ENCODE measurements at places on chromosomes 13 and 19.

- no peak for DNase-seq
These were observed 2.0 kb downstream of the LRCH1 start for GRCh38 chr13:46554951-46555350.

- no peak for DNase-seq
These were observed 1.6 kb downstream of the PPP1R13L start for GRCh38 chr19:45403272-45403671.

GRCh38 chr19:1106841-1107660, 3.3 kb downstream of the GPX4 start:
- no peak for DNase-seq

DNA sequence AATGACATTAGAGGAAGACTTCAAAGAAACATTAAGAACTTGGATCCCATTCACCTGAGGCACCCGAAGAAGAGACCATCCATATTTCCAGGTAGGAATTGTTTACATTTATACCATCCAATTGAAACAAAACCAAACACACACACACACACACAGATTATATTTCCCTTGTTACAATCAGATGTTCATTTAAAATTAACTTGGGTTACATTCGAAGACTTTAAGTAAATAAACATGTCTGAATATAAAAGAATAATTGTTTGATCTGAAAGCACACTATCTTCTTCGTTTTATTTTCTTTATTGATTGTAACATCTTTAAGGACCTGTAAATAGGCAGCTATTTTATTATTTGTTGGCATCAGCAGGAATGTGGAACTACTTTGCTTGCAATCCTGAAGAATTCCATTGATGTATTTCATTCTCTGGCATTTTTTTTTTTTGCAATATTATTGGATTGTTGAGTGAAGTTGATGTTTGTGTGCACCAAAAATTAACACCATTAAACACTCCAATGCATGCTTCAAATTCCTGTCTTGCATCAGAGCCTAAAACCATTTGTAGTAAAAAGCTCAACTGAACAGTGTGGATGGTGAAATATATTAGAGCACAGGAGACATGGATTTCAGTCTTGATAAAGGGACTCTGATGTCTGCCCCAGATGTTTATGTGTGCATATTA, 85.3 kb upstream of the FRY start:
- DNase-seq, result no peak

GRCh38 chr13:28684257-28684656, 25.3 kb downstream of the POMP start:
- DNase-seq, result no peak

GRCh38 chr13:19864024-19864745, 736 bp upstream of the ZMYM5 start:
- DNase-seq, result peak; percentile 77

GRCh38 chr13:91162180-91162579, 185.3 kb upstream of the MIR17HG start:
- DNase-seq, result no peak

DNA sequence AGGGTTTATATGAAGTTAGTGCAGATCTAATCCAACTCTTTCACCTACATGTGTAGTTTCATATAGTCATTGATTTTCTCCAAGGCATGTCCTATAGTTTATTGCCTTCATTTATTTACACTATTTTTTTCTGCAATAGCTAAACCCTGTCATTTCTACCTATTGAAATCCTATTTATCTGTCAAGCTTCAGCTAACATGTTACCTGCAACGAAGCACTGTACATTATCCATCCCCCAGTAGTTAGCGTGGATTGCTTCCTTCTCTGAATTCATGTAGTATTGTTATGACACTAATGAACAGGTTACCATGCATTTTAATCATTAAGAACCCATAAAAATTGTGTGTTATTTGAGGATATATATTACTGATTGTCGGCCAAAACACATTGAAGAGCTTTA, 742.9 kb upstream of the PCDH20 start:
- no peak for DNase-seq

- peak; percentile 94 for DNase-seq
These were observed at the start of gene COLGALT1 for GRCh38 chr19:17555480-17555928. COLGALT1 (plus strand) TSS chr19:17555649; CDS start chr19:17555714, 65 bp downstream.

DNA sequence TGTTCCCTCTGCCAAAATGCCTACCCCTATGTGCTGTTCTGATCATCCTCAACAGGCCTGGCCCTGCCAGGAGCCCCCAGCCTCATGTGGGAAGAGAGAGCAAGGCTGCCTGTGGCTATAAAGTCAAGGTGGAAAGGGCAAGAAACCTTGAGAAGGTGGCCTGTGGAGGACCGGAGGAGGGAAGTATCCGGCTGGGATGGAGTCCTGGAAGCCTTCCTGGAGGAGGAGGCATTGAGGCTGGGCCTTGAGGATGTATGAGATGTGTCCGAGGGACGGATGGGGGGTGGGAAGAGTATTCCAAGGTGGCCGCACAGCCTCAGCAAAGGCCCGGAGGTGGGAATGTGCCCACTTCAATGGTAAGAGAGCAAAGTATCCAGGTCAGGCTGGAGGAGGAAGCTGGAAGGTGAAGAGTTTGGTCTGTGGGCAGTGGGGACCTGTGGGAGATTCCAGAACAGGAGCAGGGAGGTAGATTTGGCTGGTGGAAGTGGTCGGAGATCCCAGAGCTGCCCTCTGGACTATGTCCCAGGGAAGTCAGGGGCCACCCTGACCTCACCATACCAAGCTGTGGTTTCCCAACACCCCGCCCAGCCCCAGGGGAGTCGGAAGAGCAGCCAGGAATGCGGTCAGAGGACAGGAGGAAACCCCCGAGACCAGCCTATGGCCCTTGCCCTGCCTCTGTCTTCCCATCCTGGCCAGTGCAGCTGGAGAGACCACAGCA, 3.0 kb upstream of the PLIN4 start:
- no peak for DNase-seq

DNA sequence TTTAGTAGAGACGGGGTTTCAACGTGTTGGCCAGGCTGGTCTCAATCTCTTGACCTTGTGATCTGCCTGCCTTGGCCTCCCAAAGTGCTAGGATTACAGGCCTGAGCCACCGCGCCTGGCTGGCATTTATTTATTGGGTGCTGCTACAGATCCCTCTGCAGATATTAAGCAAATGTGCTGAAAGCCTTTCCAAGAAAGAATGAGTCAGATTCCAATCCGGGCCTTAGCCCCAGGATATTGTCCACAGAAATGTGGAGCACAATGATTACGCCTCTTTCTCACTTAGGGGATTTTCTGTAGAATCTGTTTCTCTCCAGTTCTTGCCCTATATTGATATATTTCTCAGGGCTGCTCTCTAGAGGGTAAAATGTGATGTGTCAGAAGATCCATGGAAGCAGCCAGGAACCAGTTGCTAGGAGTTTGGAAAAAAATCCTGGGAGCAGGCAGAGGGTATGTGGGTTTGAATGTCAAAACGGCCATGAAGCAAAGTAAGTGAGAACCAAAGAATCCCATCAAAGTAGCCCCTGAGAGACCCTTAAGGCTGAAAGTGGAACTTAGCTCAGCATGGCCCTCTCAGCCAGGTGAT, 24.8 kb upstream of the IGFL4 start:
- DNase-seq, result no peak

DNA sequence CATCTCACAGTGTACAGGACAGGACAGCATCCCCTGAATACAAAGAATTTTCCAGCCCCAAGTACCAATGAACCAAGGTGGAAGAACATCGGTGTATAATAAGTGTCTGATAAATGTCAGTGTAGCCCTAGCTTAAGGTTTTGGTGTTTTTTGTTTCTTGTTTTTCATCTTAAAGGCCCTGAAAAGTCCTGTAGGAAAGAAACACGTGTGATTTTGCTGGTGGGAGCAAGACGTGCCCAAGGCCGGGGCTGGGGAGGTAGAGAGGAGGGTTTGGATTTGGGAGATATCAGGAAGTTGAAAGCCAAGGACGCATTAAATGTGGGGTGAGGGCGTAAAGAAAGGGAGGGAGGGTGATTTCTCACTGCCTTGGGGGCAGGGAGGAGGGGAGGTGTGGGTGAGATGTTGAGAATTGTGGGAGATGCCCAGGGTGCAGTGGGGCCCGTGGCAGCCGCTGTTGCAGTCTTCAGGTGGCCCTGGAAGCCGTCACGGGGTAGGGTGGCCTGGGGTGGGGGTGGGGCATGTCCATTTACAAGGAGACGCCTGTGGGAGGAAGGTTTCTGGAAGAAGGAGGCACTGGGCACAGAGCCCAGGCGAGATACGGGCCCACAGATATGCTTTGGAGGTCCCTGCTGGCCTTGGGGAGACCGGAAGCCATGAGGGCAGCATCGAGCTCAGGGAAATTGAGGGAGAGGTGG, 6.7 kb downstream of the CAMSAP3 start:
- no peak for DNase-seq

DNA sequence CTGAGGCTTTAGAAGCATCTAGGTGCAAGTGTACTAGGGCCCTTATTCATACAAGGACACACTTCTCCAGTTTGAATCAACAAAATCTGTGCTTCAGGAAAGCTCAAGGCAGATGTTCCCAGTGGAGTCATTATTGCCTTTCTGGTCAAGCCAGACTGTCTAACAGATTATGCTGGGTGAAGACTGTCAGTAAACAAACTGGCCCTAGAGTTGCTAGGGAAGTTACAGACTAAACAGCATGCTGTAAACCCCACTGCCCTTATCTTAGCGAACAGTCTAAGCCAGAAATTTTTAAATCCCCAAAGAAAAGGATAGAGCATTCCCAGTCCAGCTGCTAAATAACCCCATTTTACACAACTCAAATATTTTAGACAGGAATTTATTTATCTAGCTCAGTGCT, 1701.3 kb upstream of the PRR20A start:
- DNase-seq, result no peak

GRCh38 chr19:29687244-29687896, 22.1 kb downstream of the PLEKHF1 start:
- no peak for DNase-seq

DNA sequence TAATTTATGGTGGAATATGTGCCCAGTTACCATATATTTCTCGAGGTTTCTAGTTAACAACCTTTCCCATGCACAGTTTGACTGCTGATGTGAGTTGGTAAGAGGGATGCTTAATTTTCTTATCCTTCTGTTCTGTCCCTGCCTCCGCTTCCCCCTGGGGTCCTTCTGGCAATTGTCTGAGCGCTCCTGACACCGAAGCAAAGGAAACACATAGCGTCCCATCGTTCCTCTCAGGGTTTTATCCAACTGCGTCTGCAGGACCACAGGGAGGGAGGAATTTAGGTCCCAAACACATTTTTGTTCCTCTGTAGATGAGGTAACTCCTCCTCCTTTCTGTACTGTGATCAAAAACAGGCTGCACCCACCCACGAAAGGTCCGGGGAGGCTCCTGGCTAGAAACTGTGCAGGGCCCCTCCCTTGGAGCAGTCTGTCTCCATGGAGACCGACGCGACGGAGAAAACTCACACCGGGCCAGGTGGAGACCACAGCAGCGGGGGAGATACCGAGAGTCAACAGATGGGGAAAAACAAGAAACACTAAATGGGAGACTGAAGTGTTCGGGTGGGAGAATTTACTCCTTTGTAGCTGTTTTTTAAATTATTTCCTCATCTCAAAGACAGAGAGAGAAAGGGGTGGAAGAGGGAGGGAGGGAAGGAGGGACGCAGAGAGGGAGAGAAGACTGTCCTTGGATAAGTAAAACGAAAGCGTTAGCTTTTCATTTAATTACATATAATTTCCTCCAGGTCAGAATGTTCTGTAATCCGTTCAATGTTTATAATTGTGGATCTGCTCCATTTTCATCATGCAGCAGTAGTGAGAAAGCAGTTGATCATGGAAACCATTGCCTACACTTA, 191.8 kb upstream of the NBEA start:
- no peak for DNase-seq

- no peak for DNase-seq
These were observed 350.6 kb upstream of the ARGLU1 start for GRCh38 chr13:106918557-106918860.

GRCh38 chr13:24133021-24133795, 27.3 kb upstream of the SPATA13 start:
- DNase-seq, result no peak

GRCh38 chr19:34120846-34121639, 51.3 kb upstream of the LSM14A start:
- DNase-seq, result no peak

DNA sequence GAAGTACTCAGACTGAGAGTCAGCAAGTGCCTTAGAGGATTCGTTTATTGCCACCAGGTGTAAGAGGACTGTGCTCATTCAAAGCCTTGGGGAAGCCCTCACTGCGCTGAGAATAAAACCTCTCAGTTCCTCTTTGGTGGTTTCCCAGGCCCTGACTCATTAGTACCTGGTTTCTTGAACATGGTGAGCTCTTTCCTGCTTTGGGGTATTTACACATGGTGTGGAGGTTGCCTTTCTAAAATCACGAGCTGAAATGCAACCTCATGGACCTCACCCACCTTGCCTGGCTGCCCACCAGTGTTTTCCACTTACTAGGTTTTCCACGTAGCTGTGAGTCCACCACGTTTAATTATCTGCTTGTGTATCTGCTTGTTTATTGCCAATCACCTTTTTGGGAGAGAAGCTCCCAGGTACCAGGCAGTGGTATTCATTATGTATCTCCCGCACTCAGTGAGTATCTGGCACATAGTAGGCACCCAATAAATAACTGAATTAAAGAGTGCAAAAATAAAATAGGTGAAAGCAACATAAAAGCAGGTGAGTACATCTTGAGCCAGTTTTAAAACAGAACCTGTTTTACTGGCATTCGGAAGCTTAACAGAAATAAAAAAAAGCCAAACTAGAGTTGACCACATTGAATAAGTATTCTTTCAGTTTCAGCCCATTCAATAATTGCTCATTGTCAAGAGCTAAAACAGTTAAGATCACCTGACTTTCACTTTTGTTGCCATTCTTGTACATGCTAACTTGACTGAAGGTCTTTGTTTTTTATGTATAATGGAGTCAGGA, 533.0 kb downstream of the MYO16 start:
- peak; percentile 48 for DNase-seq

DNA sequence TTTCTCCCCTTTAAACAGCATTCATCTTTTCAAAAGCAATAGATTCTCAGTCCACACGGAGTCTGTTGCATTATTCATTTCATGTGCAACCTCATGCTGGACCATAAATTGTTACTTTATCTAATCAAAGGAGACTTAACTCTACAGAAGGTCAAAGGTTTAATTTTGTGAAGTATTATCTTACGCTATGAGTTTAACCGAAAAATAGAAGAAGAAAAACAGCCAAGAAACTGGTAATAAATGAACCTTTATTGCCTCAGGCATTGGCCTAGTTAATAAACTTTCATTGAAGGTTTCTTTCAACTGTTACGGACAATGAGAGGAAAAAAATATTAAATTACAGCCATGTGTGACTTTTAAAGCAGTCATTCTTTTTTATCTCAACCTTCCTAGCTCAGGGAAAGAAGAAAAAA, 223.6 kb downstream of the DACH1 start:
- no peak for DNase-seq

DNA sequence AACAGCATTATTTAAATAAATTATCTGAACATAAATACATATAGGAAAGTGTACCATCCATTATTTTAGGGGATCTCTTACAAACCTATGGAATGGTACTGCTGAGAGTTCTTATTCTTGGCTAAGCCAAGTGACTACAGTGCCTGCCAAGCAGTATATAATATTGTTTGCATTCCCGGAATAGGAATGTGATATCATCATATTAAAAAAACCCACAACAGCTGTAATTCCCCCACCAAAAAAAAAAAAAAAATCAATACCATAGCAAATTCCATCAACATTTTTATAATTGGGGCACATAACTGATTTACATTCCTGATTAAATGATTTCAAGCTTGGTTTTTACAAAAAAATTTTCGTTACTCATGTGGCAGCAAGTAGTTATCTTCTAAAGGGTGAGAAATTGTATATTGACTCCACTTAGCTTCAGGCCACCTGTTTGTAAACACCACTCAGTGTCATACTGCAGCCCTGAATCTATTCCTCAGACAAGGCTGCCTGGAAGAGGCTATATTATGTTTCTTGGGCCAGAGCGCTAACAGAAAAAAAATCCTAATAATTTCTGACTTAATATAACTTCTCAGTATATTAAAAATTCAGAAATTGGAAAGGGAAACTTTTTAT, 278.1 kb downstream of the DNAJC15 start:
- DNase-seq, result no peak

Measured in activated B cell treated with CpG ODN at 0.5 μM for 24 hours (primary cell).